Heart right ventricle (tissue), 16 donors: ENCODE measurements at places on chromosomes 11 and 22. TPM values are rescaled to one million over a fixed set of nuclear protein-coding genes. Genes with fewer than 3 reads are reported as not detected.

DNA sequence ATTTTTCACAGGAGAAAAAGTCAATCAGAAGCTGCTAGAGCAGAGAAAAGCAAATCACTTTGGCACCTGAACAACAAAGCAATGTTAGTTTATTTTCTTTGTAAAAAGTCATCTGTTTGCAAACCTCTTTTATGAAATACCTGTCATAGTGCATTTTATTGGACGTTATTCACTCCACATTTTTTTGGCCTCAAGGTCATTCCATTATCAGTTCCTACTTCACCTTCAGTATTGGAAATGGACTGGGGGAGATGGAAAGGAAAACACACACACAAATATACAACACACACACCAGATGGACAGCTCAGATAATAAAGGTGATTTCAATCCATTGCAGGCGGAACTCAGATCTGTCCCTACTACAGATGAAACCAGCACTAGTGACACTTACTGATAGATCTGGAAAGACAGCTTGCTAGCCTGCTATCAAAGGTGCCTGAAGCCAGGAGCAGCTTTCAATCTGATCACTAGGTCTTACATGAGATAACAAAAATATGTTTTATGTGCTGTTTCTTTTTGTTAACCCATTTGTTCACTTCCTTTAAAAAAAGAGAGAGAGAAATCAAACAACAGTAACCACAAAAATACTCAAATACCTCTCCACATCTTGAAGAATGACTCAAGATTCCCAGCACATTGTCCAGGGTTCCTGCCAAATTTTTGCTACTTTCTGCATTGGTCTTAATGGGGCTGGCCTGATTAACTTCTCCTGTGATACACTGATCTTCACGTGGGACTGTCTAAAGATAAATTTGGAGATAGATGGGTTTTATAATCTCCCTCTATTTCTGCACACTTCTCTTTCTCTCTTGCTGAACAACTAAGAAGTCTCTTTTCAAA, 844.3 kb upstream of the TENM4 start:
- H3K27me3 ChIP-seq = no peaks in the 10 kb centered on the region
- no peaks in the 10 kb centered on the region for H3K4me1 ChIP-seq
- DNase-seq = no peak
- no peak overlapping the region for H3K27ac ChIP-seq
- H3K36me3 ChIP-seq = no peaks in the 10 kb centered on the region

C22orf39 gene
- 62.2 TPM for total RNA-seq

CDC42BPG gene
- total RNA-seq = 1.3 TPM

- no peak overlapping the region for H3K4me3 ChIP-seq
- no peak overlapping the region for H3K27ac ChIP-seq
- H3K36me3 ChIP-seq = no peaks in the 10 kb centered on the region
- no peak for DNase-seq
- H3K4me1 ChIP-seq = peaks cover 8% of the 10 kb centered on the region
Measured at GRCh38 chr22:21659864-21660525, 5.8 kb upstream of the PPIL2 start.

GRCh38 chr11:36177836-36178235, 111.4 kb downstream of the COMMD9 start:
- peaks cover 15% of the 10 kb centered on the region for H3K4me1 ChIP-seq
- no peak overlapping the region for H3K27ac ChIP-seq
- no peak for DNase-seq
- H3K4me3 ChIP-seq = no peak overlapping the region

GRCh38 chr22:39364714-39365491, 15.1 kb downstream of the SYNGR1 start:
- H3K4me3 ChIP-seq = no peak overlapping the region
- H3K4me1 ChIP-seq = peaks cover 17% of the 10 kb centered on the region
- peak overlapping the region; percentile 0 for H3K27ac ChIP-seq

GRCh38 chr11:86151174-86152005, 82.5 kb upstream of the PICALM start:
- no peaks in the 10 kb centered on the region for H3K27me3 ChIP-seq
- H3K4me1 ChIP-seq = peaks cover 36% of the 10 kb centered on the region
- H3K36me3 ChIP-seq = no peaks in the 10 kb centered on the region

GRCh38 chr22:37121887-37122591, 12.5 kb upstream of the TMPRSS6 start:
- no peak overlapping the region for H3K4me3 ChIP-seq
- no peak for DNase-seq
- peak overlapping the region; percentile 86 for H3K27ac ChIP-seq
- H3K4me1 ChIP-seq = no peaks in the 10 kb centered on the region
- H3K36me3 ChIP-seq = no peaks in the 10 kb centered on the region

DNA sequence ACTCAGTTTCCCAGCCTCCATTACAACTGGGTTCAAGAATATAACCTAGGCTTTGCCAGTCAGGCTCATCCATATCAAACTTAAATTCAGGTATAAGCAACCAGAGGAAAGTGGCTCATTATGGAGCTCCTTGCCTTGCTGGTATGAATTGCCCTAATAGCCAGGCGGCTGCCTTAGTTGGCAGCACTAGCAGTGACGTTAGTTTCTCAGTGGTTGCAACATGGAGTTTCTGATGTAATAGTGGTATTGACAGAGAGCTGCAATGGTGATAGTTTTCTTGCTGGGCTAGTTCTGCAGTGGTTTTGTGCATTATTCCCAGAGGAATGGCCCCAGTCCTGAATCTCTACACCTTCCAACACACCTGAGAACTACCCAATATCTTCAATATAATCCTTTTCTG, 3.8 kb upstream of the TMEM123 start:
- H3K27me3 ChIP-seq = no peaks in the 10 kb centered on the region
- H3K4me1 ChIP-seq = no peaks in the 10 kb centered on the region
- H3K4me3 ChIP-seq = no peak overlapping the region
- no peak overlapping the region for H3K27ac ChIP-seq
- H3K36me3 ChIP-seq = no peaks in the 10 kb centered on the region

- peaks cover 29% of the 10 kb centered on the region for H3K27me3 ChIP-seq
- H3K27ac ChIP-seq = no peak overlapping the region
- no peaks in the 10 kb centered on the region for H3K4me1 ChIP-seq
- no peak overlapping the region for H3K4me3 ChIP-seq
Measured at GRCh38 chr22:16974298-16975084, 33.5 kb downstream of the GAB4 start.

GRCh38 chr22:29062286-29062821, 723 bp upstream of the C22orf31 start:
- H3K36me3 ChIP-seq = no peaks in the 10 kb centered on the region
- no peak for DNase-seq

GRCh38 chr11:59801160-59801706, 9.3 kb downstream of the MRPL16 start:
- DNase-seq = no peak
- H3K27ac ChIP-seq = peak overlapping the region; percentile 11
- no peak overlapping the region for H3K4me3 ChIP-seq
- H3K27me3 ChIP-seq = no peaks in the 10 kb centered on the region
- peaks cover 7% of the 10 kb centered on the region for H3K4me1 ChIP-seq

C11orf16 gene
- not detected for total RNA-seq

- no peaks in the 10 kb centered on the region for H3K27me3 ChIP-seq
- H3K4me3 ChIP-seq = no peak overlapping the region
- H3K4me1 ChIP-seq = peaks cover 25% of the 10 kb centered on the region
- H3K36me3 ChIP-seq = no peaks in the 10 kb centered on the region
- peak overlapping the region; percentile 48 for H3K27ac ChIP-seq
Measured at GRCh38 chr11:126115127-126115495, 52.4 kb upstream of the CDON start.

GRCh38 chr11:33867561-33867960, 24.3 kb downstream of the LMO2 start:
- no peak for DNase-seq
- peaks cover 41% of the 10 kb centered on the region for H3K4me1 ChIP-seq
- peaks cover 20% of the 10 kb centered on the region for H3K36me3 ChIP-seq
- H3K4me3 ChIP-seq = no peak overlapping the region

DNA sequence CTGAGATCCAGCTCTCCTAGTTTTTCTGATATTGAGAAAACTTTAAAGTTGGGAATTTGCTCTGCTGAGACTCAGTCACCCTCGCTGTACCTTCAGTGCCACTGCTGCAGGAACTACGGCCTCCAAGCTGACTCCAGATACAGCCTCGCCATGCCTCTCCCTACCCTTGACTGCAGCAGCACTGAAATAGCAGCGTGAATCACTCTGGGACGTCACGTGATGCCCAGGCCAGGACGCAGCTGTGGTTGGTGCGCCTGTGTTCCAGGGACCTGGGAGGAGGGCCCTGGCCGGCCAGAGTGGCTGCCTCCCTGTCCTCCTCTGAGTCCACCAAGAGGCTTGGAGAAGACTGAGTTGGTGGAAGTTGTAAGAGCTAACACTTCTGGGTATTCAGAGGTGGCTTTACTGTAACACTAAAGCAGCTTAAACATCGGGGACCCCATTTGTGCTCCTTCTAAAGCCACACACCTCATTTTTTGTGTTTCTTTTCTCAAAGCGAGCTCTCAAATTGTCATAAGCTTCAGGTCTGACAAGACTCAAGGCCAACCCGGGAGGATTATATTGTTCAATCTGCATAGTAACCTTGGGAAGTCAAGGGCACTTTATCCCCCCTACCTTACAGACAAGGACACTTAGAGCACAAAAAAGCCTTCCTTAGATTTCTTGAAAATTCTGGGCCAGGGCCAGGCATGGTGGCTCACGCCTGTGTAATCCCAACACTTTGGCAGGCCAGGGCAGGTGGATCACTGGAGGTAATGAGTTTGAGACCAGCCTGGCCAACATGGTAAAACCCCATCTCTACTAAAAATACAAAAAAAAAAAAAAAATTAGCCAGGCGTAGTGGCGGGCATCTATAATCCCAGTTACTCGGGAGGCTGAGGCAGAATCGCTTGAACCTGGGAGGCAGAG, 4.2 kb upstream of the STIP1 start:
- peak overlapping the region; percentile 78 for H3K27ac ChIP-seq
- H3K36me3 ChIP-seq = no peaks in the 10 kb centered on the region
- H3K4me3 ChIP-seq = peak overlapping the region; percentile 44
- H3K27me3 ChIP-seq = no peaks in the 10 kb centered on the region
- peak; percentile 93 for DNase-seq

OSM gene
- total RNA-seq = 0.92 TPM

GRCh38 chr11:199782-200181, 6.9 kb downstream of the SCGB1C1 start:
- no peaks in the 10 kb centered on the region for H3K36me3 ChIP-seq
- no peak overlapping the region for H3K27ac ChIP-seq
- H3K4me1 ChIP-seq = peaks cover 5% of the 10 kb centered on the region
- H3K27me3 ChIP-seq = no peaks in the 10 kb centered on the region
- DNase-seq = no peak
- no peak overlapping the region for H3K4me3 ChIP-seq

- no peak overlapping the region for H3K4me3 ChIP-seq
- H3K4me1 ChIP-seq = no peaks in the 10 kb centered on the region
- no peak for DNase-seq
- no peaks in the 10 kb centered on the region for H3K27me3 ChIP-seq
- no peaks in the 10 kb centered on the region for H3K36me3 ChIP-seq
Measured at GRCh38 chr22:43397766-43398165, 14.0 kb upstream of the MPPED1 start.
